ENCODE measurements at places on chromosomes 13 and 19. TPM values are rescaled to one million over a fixed set of nuclear protein-coding genes. Genes with fewer than 3 reads are reported as not detected.

DNA sequence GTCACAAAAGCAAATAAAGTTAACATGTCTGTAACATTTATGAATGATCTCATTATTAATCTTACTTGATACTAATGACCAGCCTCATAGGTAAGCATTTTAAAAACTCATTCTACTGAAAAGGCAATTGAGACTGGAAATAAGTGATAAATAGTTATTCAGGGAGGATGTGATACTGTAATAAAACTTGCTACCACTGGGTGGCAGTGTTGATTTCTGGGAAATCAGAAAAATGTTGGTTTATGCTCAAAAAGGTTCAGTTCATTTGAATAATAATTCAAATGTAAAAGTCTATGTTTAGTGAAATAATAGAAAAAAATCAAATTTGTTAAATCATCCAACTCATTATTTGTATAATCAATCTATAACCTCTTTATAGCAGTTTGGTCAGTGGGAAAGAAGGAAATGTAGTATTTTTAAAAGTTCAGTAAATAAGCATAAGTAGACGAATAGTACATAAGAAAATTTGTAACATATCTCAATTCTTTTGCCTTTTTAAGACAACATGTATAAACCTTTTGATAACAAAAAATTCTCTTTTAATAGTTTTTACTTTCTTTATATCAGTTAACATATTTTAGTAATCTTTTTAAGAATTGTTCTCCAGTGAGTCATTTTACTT lies 9.6 kb downstream of the ABHD13 start:
- no peak overlapping the region for H3K27ac ChIP-seq
- peaks cover 5% of the 10 kb centered on the region for H3K4me1 ChIP-seq
- DNase-seq = no peak
- no peak overlapping the region for H3K4me3 ChIP-seq
- no peaks in the 10 kb centered on the region for H3K27me3 ChIP-seq

DNA sequence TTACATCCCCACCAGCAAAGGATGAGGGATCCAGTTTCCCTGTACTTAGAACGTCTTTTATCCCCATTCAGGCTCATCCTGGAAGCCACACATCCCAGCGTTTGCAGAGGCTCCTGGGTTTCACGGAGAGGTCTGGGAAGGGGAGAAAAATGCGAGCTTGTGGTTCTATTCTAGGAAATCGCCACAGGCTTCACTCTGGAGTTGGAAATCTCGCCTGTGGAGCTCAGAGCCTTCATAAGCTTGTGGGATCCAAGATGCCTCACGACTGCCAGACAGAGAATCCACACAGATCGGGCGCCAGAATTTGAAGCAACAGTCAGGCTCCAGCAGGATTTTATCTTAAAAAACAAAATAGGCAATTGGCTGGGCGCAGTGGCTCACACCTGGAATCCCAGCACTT lies 157.9 kb downstream of the PTPRS start:
- H3K27ac ChIP-seq = no peak overlapping the region
- peaks cover 1% of the 10 kb centered on the region for H3K4me1 ChIP-seq
- no peak for DNase-seq

DNA sequence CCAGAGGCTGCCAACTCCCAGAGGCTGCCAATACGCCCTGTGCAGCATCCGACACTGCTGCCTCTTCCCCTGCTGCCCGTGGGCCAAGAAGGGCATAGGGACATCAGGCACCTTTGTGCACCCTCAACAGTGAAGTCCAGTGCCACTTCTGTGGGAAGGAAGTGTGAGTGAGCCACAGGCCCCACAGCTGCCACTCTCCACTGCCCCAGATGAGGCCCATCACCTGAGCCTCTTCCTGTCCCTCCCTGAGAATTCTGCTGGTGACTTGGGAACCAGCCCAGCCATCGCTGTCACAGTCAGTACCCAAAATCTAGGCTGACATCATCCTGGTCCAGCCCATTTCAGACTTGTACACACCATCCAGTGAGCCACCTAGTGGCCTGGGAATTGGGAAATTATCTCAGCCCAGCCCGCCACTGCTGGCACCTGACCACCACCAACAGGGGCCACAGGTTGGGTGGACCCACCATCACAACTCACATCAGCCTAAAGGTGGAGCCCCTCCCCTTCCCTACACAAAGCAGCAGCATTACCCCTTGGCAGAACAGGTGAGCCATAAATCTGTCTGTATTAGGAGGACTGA lies 733.9 kb upstream of the KLHL1 start:
- no peak for DNase-seq
- no peak overlapping the region for H3K4me3 ChIP-seq
- H3K27me3 ChIP-seq = no peaks in the 10 kb centered on the region
- H3K4me1 ChIP-seq = no peaks in the 10 kb centered on the region
- no peaks in the 10 kb centered on the region for H3K36me3 ChIP-seq
- H3K27ac ChIP-seq = no peak overlapping the region

DNA sequence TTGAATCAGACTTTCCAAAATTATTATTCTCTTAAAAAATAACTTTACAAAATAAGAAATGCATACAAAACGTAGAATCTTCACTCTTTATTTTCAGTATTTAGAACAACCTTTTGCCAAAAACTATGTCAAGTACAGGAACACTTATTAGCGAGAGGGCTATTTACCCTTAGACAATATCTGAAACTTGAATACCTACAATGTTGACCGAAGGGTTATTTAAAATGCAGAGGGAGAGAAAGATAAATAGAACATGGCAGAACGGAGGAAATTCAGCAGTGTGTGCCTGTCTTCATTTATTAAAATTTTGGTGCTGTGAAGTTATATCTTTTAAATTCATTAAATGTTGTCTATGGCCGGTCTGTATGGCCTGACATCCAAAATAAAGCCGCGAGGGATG lies 198.8 kb downstream of the EFNB2 start:
- no peaks in the 10 kb centered on the region for H3K4me1 ChIP-seq
- no peaks in the 10 kb centered on the region for H3K27me3 ChIP-seq
- no peak overlapping the region for H3K4me3 ChIP-seq
- H3K36me3 ChIP-seq = no peaks in the 10 kb centered on the region
- DNase-seq = no peak

- H3K4me3 ChIP-seq = no peak overlapping the region
- no peak overlapping the region for H3K27ac ChIP-seq
- no peaks in the 10 kb centered on the region for H3K36me3 ChIP-seq
- peaks cover 13% of the 10 kb centered on the region for H3K4me1 ChIP-seq
- peaks cover 13% of the 10 kb centered on the region for H3K27me3 ChIP-seq
These were observed 12.4 kb upstream of the ZSCAN4 start for GRCh38 chr19:57656346-57656745.

DNA sequence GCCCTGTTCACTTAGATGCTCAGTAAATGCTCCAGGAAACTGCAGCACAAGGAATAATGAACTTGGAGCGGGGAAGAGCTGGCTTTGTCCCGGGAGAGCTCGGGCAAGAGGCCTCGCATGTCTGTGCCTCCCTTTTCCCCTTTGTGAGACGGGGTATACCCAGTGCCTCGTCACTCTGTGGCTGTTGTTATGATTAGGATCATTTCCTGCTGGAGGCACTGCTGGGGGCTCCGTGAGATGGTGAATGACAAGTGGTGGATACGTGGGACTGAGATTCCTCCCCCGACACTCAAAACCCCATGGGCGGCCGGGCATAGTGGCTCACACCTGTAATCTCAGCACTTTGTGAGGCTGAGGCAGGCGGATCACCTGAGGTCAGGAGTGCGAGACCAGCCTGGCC lies 1.1 kb upstream of the PLVAP start:
- peaks cover 7% of the 10 kb centered on the region for H3K27me3 ChIP-seq
- H3K4me3 ChIP-seq = no peak overlapping the region
- no peak for DNase-seq
- H3K27ac ChIP-seq = no peak overlapping the region
- H3K36me3 ChIP-seq = no peaks in the 10 kb centered on the region
- peaks cover 9% of the 10 kb centered on the region for H3K4me1 ChIP-seq

DNA sequence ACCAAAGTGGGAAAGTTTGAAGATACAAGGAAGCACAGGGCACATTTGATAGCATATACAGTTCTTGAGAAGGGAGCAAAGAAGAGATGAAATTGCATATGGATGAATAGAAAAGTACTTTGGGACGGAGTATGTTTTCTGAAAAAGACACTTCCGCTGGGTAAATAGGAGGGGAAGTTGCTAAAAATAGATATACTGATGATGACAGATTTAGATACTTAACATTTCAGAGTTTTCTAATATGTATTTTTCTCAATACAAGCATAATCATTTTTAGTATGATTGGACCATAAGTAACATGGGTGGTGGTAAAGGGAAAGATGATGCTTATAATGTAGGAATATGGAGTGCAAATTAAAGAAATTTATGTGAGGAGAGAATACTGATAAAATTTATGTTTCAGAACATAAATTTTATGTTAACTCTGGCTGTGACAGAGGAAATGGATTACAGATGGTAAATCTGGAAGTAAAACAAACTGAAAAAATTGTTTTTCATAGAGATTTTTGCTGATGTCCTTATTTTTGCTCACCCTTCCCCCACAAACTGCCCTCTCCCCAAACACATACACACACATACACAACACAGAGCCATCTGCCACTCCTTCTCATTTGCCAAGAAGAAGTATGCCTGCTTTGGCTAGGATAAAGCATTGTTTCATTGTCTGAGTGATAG lies 583.9 kb upstream of the MIR17HG start:
- H3K4me1 ChIP-seq = no peaks in the 10 kb centered on the region
- no peaks in the 10 kb centered on the region for H3K27me3 ChIP-seq
- H3K27ac ChIP-seq = no peak overlapping the region
- no peaks in the 10 kb centered on the region for H3K36me3 ChIP-seq
- DNase-seq = no peak

DNA sequence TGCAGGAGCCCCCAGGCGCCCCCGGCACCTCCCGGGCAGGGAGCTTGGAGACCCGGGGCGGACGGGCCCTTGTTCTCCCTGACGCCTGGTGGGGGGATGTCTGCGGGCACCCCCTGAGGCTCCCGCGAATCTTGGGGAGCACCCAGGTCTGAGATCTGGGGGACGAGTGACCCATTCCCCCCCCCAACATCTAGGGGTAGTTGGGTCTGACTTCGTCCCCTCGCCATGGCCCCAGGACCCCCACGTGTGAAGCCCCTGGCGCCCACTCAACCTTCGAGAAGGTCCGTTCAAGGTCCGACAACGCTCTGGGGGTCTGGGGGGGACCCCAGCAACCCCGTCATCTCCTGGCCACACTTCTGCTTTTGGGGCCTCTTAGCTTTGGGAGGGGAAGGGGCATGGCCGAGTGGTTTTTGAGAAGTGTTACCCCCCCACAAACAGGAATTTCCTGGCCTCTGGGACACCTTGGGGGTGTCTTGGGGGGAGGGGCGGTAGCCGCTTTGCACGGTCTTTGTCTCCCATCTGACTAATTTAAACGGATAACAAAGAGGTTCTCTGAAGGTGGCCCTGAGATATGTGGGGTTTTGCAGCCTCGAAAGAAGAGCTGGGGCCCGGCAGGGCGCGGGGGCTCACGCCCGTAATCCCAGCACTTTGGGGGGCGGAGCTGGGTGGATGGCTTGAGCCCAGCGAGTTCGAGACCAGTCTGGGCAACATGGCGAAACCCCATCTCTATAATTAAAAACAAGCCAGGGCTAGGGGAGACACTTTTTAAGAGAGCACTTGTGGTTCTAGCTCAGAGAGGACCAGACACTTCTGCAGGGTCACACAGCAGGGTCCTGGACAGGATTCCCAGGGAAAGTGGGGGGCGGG lies 608 bp downstream of the CNN2 start:
- H3K36me3 ChIP-seq = no peaks in the 10 kb centered on the region
- no peaks in the 10 kb centered on the region for H3K27me3 ChIP-seq
- DNase-seq = no peak
- H3K27ac ChIP-seq = peak overlapping the region; percentile 30

GRCh38 chr13:25453850-25454365 lies 82.1 kb downstream of the ATP8A2 start:
- no peak overlapping the region for H3K27ac ChIP-seq
- H3K4me3 ChIP-seq = no peak overlapping the region
- H3K27me3 ChIP-seq = peaks cover 84% of the 10 kb centered on the region
- no peaks in the 10 kb centered on the region for H3K4me1 ChIP-seq

- peaks cover 67% of the 10 kb centered on the region for H3K27me3 ChIP-seq
- no peak overlapping the region for H3K4me3 ChIP-seq
- no peaks in the 10 kb centered on the region for H3K36me3 ChIP-seq
- DNase-seq = no peak
These were observed 226.7 kb downstream of the TEX29 start for GRCh38 chr13:111546921-111547675.

- peak; percentile 25 for DNase-seq
- no peaks in the 10 kb centered on the region for H3K36me3 ChIP-seq
- H3K27me3 ChIP-seq = peaks cover 100% of the 10 kb centered on the region
- no peak overlapping the region for H3K4me3 ChIP-seq
- H3K27ac ChIP-seq = no peak overlapping the region
- H3K4me1 ChIP-seq = no peaks in the 10 kb centered on the region
These were observed 73.9 kb downstream of the TEX29 start for GRCh38 chr13:111394211-111394922.

DNA sequence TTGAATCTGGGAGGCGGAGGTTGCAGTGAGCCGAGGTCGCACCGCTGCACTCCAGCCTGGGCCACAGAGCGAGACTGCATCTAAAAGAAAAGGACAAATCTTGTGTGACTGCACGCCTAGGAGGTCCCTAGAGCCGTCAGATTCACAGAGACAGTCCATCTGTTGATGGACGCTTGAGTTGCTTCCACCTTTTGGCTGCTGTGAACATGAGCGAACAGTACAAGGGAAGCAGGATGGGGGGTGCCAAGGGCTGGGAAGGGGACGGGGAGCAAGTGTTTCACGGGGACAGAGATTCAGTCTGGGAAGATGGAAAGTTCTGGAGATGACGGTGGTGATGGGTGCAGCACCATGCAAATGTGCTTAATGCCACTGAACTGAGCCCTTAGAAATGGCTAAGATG lies 78.7 kb downstream of the GNG7 start:
- no peaks in the 10 kb centered on the region for H3K27me3 ChIP-seq
- no peak overlapping the region for H3K27ac ChIP-seq
- H3K4me1 ChIP-seq = peaks cover 24% of the 10 kb centered on the region

- H3K27ac ChIP-seq = no peak overlapping the region
- peaks cover 12% of the 10 kb centered on the region for H3K4me1 ChIP-seq
- no peaks in the 10 kb centered on the region for H3K27me3 ChIP-seq
- DNase-seq = no peak
These were observed 1.9 kb downstream of the ISOC2 start for GRCh38 chr19:55459551-55459949.

DNA sequence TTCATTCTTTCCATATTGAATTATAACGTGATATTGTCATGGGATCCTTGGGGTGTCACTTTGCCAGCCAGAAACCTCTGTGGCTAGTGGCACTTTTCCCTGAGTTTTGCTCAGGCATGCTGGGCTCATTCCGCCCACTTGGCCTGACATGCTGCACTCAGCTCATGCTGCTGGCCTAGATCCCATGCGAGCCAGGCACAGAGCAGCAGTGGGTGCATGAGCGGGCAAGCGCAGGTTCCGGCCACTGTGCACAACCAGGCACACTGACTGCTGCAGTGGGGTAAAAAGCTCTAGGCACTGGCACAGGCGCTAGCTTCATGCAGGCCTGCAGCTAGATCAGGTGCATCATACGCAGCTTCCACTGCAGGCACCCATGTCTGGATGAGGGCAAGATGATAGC lies 221.2 kb downstream of the MAB21L1 start:
- no peak for DNase-seq
- H3K27ac ChIP-seq = no peak overlapping the region
- H3K4me1 ChIP-seq = no peaks in the 10 kb centered on the region
- no peaks in the 10 kb centered on the region for H3K36me3 ChIP-seq

Gene PLIN4
- total RNA-seq = 1.8 TPM

Gene TMEM238
- total RNA-seq = 40.4 TPM

Gene R3HDM4
- 55.8 TPM for total RNA-seq
